HepG2 (cell line): ENCODE measurements at places on chromosomes 4 and X.

GRCh38 chrX:76428243-76429130 is 977 bp downstream of the MAGEE1 start:
- no peak for DNase-seq
- H3K27me3 ChIP-seq: no peaks in the 10 kb centered on the region

DNA sequence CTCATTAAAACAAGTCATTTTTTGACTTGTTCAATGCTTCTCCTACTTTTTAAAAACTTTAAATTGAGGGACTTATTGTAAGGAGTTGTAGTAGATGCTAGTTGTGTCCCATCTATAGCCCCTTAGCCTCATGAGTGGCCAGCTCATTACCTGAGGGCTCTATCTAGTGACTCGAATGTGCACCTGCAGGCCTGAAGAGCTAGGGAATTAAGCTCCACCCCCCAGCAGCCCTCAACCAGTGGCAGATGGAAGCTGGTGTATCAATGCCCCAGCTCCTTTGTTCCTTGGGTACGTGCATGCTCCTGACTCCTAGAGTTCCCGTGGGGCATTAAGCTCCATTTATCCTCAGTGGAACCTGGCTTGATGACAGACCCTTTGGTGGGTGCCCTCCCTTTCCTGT is 146.7 kb upstream of the FAM9B start:
- no peak for DNase-seq
- H3K27me3 ChIP-seq: no peaks in the 10 kb centered on the region

- DNase-seq: peak; percentile 15
- no peaks in the 10 kb centered on the region for H3K36me3 ChIP-seq
- peaks cover 88% of the 10 kb centered on the region for H3K4me1 ChIP-seq
- no peak overlapping the region for H3K4me3 ChIP-seq
- H3K27ac ChIP-seq: no peak overlapping the region
Observed at GRCh38 chr4:74658116-74658515, 136.2 kb downstream of the BTC start.

GRCh38 chrX:63809173-63809572 is 24.2 kb upstream of the ARHGEF9 start:
- DNase-seq: no peak
- H3K4me3 ChIP-seq: no peak overlapping the region
- no peaks in the 10 kb centered on the region for H3K4me1 ChIP-seq
- no peaks in the 10 kb centered on the region for H3K36me3 ChIP-seq

DNA sequence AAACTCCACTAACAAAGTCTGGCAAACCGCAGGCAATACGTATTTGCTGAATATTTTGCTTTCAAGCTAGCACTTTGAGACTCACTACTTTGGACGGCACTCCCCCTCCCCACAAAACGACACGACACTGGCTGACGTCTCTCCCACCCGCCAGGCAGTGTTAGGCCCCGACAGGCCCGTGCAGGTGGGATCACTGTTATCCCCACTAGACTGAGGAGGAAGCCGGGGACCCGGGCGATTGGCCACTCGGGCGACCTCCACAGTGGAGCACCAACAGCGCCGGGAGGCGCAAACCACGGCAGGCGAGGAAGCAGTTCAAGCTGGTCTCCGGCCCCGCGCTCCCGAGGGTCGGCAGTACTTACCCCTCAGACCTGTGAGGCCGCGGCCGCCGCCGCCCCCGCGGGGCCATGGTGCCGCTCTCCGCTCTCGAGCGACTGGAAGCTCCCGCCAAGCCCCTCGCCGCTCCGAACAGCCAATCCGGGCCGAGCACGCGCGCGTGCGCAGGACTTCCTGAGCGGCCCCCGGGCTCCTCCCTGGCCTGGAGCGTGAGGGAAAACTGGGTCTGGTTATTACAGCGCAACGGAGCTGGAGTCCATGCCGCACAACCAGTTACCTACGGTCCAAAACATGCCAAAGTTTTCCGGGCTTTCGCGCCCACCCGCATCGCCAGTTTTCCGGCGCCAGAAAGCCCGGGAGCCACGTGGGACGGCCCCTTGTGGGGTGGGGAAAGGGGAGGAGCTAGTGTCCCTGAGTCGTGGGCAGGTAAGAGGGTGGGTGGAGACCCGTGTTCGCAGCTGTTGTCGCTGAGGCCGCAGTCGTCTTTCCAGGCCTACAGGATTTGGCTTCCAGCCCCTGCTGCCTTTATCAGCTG is at the start of gene CENPU:
CENPU (minus strand) TSS at position 443 of the 871 bp plus-strand sequence; CDS start at position 409, 34 bp downstream.
- peaks cover 51% of the 10 kb centered on the region for H3K4me1 ChIP-seq
- H3K27me3 ChIP-seq: no peaks in the 10 kb centered on the region
- peak; percentile 97 for DNase-seq
- peak within 1 kb of the TSS; percentile 73 for H3K4me3 ChIP-seq
- H3K36me3 ChIP-seq: peaks cover 4% of the 10 kb centered on the region; the same call in 2 of the 3 replicates

- peaks cover 3% of the 10 kb centered on the region; the same call in 1 of the 3 replicates for H3K36me3 ChIP-seq
- H3K27ac ChIP-seq: peak overlapping the region; percentile 89
- no peaks in the 10 kb centered on the region for H3K27me3 ChIP-seq
- peaks cover 59% of the 10 kb centered on the region for H3K4me1 ChIP-seq
- H3K4me3 ChIP-seq: peak overlapping the region; percentile 85
Observed at GRCh38 chr4:119299260-119299671, 22.7 kb downstream of the FABP2 start.

GRCh38 chr4:156892805-156893204 is 78.8 kb downstream of the PDGFC start:
- H3K4me3 ChIP-seq: no peak overlapping the region
- H3K27me3 ChIP-seq: no peaks in the 10 kb centered on the region
- 0 out of 2 replicates have a peak, but pooled peaks cover under 1% of the 10 kb centered on the region for H3K4me1 ChIP-seq
- no peaks in the 10 kb centered on the region for H3K36me3 ChIP-seq
- H3K27ac ChIP-seq: no peak overlapping the region

DNA sequence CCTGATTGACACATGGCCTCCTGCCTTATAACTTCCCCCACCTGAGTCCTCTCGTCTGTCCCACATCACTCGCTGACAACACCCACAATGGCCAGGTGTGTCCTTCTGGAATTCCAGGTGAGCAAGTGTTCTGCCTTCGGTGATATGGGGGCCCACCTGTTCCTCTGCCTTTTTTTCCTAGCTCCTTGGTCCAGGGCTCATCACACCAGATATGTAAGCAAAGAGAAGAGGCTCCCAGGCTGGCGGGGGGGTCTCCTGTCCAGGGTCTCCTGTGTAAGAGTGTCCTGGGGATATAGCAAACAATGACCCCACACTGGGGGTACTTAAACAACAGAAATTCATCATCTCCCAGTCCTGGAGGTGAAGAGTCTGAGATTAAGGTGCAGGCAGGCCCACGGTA is 25.2 kb downstream of the P2RY8 start:
- no peak overlapping the region for H3K27ac ChIP-seq
- H3K27me3 ChIP-seq: no peaks in the 10 kb centered on the region
- H3K36me3 ChIP-seq: no peaks in the 10 kb centered on the region
- H3K4me1 ChIP-seq: no peaks in the 10 kb centered on the region
- no peak for DNase-seq
- H3K4me3 ChIP-seq: no peak overlapping the region

GRCh38 chr4:142554412-142554811 is 291.7 kb downstream of the INPP4B start:
- no peak overlapping the region for H3K27ac ChIP-seq
- H3K4me1 ChIP-seq: no peaks in the 10 kb centered on the region
- no peak overlapping the region for H3K4me3 ChIP-seq
- no peaks in the 10 kb centered on the region for H3K36me3 ChIP-seq

DNA sequence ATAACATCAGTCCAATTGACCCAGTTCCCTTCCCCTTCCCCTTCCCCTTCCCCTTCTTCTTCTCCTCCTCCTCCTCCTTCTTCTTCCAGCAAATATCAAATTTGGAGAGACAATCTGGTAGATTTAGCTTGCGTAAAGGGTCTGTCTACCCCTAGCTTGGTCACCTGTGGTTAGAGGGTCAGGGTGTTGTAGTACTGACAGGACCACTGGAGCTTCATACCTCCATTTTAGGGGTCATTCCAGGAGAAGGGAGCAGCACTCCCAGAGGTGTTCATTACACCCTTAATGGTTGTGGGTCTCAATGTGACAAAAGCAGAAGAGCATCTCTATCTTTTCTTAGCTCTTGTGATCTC is 3.7 kb upstream of the FGB start:
- no peak for DNase-seq
- no peak overlapping the region for H3K4me3 ChIP-seq
- H3K36me3 ChIP-seq: no peaks in the 10 kb centered on the region
- peaks cover 46% of the 10 kb centered on the region for H3K4me1 ChIP-seq
- H3K27ac ChIP-seq: no peak overlapping the region

DNA sequence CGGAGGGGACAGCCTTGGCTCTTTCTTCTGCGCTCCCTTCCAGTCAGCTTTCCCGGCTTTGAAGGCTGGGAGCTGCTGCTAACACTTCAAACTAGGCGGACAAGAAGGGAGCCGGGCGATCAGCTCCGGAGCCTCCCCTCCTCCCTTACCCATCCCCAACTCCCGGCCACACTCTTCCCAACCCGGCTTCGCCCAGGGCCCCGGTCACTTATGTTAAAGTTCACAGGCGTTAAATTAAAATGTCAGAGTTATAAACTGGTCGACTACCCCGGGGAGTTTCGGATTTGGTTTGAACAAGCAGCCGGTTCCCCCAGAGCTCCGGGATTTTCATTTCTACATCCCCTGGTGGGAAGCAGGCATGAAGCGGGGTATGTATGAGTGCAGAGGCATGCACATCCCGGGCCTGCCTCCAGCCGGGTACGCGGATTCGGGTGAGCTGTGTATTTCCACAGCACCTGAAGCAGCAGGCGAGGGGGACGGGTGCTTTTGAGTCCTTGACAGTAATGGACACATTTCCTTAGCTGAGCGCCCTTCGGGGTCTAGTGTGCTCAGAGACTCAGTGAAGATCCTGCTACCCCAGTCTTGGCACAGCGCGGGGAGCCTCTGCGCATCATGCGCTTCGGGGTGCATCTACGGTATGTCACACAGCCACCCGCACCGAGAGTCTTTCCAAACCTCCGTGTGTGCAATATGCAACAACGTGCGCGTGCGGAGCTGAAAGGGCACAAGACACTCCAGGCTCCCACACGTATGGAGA is 880 bp downstream of the UNC5C start:
- H3K27ac ChIP-seq: no peak overlapping the region
- no peak for DNase-seq
- H3K27me3 ChIP-seq: no peaks in the 10 kb centered on the region
- no peaks in the 10 kb centered on the region for H3K4me1 ChIP-seq
- no peaks in the 10 kb centered on the region for H3K36me3 ChIP-seq
